ENCODE measurements at places on chromosomes 7 and 10.

DNA sequence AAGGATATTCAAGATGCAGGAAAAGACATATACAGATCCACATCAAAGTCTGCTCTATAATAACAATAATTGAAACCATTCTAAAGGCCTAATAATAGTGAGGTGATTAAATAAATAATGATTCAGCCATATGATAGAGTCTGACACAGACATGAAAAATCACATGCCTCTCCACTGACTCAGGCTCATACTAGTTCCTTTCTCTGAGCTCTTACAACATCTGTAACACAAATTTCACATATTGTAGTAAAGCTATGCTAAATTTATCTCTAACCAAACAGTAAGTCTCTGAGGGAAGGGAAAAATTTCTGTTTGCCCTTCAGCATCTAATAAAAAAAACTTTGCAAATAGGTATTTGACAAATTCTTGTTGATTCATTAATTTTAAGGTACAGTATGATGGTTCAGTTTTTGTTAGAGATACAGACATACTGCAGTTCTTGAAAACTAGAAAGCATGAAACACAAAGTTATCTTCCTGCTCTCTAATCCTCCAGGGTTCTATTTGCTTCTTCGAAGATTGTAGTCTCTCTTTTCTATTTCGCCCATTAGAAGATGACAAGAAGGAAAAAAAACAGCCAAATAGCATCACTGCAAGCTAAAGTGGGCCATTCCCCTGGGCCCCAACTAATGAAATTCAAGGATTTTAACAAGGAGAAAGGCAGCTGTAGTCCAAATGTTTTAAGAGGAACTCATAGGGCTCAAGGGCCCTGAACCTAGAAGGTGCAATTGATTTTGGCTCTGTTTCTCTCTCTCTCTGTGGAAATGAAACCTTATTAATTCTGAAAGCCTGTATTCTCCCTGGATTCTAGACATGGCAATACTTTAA is 53.9 kb downstream of the CUBN start:
- DNase-seq = no peak

DNA sequence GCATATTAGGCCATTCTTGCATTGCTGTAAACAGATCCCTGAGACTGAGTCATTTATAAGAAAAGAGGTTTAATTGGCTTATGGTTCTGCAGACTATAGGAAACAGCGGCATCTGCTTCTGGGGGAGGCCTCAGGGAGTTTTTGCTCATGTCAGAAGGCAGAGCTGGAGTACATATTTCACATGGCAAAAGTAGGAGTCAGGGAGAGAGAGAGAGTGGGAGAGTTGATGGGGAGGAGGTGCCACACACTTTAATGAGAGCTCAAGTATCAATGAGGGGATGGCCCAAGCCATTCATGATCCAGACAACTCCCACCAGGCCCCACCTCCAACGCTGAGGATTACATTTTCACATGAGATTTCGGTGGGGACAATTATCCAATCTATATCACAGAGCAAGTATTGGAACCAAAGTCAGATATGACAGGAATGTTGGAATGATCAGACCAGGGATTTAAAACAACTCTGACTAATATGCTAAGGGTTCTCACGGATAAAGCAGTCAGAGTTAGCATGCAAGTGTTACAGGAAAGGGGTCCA is 795.3 kb upstream of the CELF2 start:
- DNase-seq = no peak

- DNase-seq = no peak
Observed at GRCh38 chr10:120950051-120950561, 98.9 kb downstream of the WDR11 start.

DNA sequence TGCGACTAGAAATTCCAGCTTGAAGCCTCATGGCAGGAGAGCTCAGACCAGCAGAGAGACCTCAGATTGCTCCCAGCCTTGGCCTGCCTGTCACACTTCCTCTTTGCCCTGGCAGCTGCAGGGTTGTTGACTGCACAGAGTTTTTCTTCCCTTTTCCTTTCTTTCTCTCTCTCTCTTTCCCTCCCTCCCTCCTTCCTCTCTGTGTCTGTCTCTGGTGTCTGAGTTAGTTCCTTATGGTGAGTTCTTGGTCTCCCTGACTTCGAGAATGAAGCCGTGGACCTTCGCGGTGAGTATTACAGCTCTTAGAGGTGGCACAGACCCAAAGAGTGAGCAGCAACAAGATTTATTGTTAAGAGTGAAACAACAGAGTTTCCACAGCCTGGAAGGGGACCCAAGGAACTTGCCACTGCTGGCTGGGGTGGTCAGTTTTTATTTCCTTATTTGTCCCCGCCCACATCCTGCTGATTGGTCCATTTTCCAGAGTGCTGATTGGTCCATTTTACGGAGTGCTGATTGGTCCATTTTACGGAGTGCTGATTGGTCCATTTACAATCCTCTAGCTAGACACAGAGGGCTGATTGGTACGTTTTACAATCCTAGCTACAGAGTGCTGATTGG is 266.3 kb downstream of the RPS24 start:
- no peak for DNase-seq

- DNase-seq = no peak
Observed at GRCh38 chr10:90062786-90063185, 361.4 kb downstream of the KIF20B start.

DNA sequence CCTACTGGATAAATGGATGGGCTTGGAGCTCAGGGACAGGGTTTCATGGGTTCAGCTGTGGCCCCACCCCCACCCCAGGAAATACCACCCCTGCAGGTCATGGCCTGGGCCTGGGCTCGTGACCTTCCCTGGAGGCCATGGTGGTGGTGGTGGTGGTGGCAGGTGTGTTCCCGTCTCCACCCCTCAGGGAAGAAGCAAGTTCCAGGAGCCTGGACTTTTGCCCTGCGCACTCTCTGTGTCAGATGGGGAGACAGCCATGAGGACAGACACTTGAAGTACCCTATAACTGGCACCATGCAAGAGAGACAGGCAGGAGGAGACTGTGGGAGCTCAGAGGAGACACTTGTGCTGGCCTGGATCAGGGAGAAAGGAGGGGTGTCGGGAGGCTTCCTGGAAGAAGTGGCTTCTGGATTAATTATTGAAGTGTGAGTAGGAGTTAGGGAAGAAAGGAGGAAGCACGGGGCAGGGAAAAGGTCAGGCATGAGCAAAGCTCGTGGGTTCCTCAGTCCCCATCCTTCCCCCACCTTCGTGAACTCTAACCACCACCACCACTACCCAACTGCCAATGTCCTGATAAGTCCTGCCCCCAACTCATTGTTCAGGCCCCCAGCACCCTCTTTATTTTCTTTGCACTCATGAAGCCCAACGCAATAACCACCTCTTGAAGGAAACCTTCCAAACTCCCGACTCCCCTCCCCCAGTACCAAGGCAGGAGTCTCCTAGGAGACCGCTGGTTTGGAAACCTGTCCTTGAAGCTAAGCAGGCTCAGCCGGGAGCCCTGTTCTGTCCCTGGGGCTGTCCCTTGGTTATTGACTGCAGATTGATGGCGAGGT is 8.9 kb downstream of the SH2B2 start:
- no peak for DNase-seq

GRCh38 chr10:112314822-112315474 is 31.7 kb downstream of the TECTB start:
- no peak for DNase-seq

GRCh38 chr7:151623766-151624165 is 104.1 kb upstream of the RHEB start:
- no peak for DNase-seq

DNA sequence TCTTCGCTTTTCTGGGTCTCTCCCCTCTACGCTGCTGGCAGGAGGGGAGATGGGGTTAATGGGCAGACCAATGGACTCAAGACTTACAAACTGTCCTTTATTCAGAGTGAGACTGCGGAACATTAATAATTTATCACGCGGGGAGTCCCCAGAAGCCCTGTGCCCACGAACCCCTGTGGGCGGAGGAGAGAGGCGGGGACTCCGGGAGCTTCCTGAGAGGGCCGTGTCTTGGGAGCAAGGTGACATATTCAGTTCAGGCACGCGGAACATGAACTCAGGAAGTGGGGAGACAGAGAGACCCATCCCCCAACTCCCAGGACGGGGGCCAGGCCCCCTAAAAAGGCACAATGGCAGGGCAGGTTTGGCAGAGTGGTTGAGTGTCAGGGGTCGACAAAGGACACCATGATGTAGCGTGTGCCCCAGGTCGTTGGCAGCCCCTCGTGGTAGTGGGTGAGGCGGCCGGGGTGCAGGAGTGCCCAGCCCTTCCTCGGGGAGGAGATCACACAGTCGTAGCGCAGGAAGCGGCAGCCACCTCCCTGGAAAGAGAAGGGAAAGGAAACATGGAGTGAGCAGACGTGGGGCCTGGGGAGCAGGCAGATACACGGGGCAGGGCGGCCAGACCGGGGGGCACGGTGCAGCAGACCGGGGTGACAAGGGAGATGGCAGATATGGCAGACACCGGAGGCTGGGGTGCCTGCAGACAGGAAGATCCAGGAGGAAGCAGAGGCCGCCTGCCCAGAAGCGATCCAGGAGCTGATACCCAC is 5.2 kb upstream of the MOGAT3 start:
- DNase-seq = no peak

DNA sequence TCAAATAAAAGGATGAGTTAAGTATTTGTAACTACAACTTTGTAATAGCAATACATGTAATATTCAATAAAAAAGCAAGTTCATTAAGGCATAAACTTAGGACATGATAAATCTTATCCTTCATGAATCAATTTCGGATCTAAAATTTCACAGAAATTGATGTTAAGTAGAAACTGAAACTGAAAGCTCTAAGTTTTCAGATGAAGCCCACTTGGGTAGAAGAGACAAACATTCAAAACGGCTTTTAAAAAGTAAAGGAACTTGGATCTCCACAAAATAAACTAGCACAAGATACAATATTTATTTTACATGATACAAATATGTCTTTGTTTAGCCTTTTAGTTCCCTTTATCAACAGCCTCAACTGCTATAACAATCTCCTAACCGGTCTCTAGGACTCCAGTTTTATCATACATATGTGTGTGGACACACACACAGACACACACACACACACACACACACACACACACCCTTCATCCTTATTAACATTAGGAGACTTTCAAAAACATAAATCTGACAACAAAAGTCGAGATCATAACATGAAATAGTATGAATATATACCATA is 83.7 kb downstream of the USP6NL start:
- DNase-seq = no peak

- DNase-seq = no peak
Observed at GRCh38 chr7:3408814-3409595, 108.0 kb downstream of the SDK1 start.

GRCh38 chr7:36638586-36639263 is 85.6 kb downstream of the AOAH start:
- DNase-seq = no peak

DNA sequence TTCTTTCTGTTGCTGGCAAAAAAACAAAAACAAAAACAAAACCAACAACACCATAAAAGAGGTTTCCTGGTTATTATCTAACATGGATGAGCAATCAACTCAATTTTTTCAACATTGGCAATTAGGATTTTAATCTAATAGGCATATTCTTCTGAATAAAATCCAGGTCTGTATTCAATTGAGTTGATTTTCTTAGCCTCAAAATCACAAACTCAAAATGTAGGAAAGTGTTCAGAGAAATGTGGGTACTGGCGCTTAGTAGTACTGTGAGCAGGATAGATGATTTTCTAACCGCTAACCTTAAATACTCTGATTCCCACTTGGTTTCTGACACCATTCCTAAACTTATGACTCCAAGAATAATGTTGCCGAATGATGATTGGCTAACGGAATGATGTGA is 5.6 kb downstream of the WNT16 start:
- no peak for DNase-seq

- DNase-seq = no peak
Observed at GRCh38 chr7:2920956-2921652, 77.0 kb upstream of the GNA12 start.

DNA sequence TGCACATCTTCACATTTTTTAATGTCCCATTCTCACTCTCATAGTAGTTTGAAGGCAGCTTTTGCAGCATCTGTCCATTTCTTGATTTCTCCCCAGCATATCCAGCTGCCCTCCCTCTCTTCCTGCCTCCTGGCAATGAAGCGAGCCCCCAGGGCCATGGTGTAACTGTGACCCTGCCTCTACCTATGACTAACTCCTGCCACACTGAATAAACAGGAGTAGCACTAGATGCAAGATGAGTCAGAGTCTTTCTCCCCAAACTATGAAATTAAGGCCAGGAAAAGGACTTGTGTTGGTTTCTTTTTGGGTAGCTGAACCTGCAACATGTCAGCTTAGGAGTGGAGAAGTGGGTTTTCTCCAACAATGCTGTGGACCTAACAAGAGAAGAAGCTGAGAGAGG is 329.0 kb downstream of the RNLS start:
- no peak for DNase-seq

- no peak for DNase-seq
Observed at GRCh38 chr7:106074257-106074656, 37.9 kb downstream of the SYPL1 start.

GRCh38 chr10:75034131-75034512 is 77.3 kb upstream of the SAMD8 start:
- no peak for DNase-seq

DNA sequence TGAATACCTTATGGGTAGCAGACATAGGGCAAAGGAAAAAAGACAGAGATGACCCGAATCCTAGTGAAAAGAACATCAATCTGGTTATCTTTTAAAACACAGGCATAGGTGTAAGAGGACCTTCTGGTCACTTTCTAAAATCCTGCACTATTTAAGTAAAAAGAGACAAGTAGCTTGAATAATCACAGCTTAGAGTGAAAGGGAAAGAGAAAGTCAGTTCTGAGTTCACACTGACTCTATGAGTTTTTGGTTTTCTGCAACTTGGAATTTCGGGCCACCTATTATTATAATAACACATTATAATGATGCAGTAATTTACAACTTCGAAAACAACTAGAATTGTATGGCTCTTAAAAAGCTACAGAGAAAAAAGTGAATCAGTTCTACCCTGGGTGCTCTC is 247.8 kb downstream of the DOCK4 start:
- DNase-seq = no peak

DNA sequence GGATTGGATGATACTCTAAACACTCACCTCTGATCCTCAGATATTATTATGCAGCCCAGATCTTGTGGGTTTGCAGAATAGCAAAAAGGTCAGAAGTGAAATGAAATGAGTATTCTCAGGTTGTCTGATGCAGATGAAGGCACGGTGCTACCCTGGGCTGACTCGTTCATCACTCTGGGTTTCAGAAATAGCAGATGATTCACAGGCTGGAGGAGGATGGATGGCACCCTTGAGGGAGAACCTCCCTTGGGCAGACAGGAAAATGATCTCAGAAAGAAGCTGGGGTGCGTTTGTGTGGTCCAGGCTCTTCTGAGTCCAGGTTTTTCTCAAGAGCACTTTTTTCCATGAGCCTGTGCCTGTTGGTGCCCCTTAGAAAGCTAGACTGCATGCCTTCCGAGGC is 515.8 kb upstream of the MKI67 start:
- no peak for DNase-seq

DNA sequence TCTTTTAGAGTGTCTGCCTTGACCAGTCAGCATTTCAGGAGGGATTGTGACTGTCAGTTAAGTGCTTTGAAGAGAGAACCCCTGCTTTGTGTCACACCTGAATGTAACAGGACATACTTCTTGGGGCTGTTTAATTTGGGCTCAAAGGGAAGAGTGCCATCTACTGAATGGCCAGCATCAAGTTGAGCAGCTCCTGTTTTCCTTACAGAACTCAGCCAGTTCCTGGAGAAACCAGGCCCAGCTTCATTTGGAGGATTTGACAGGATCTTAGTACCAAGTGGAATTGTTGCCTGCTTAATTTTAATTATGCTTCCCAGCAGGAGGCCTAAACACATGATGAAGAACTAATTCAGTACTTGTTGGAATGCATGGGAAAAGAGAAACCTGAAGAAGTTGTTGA is 8.3 kb downstream of the ADD3 start:
- DNase-seq = no peak
